Bronchial epithelial cell (primary cell): ENCODE measurements at places on chromosomes 7 and 10. TPM values are rescaled to one million over a fixed set of nuclear protein-coding genes. Genes with fewer than 3 reads are reported as not detected.

PSMC2 gene
- 182 and 186 TPM in 2 replicates for total RNA-seq

SPDYE16 gene
- not detected in 2 replicates for total RNA-seq

NPY gene
- total RNA-seq, result not detected in 2 replicates

CUBN gene
- total RNA-seq, result 0.26 and 0.53 TPM in 2 replicates

DNAJC12 gene
- 0.26 TPM in 1 of 2 replicates, not detected in the other for total RNA-seq

BLNK gene
- total RNA-seq, result 2.6 and 9.2 TPM in 2 replicates

NPC1L1 gene
- total RNA-seq, result under 0.01 TPM in 2 replicates

ZPBP gene
- total RNA-seq, result not detected in 2 replicates
